B cell (primary cell): ENCODE measurements at places on chromosomes 7 and 10.

- DNase-seq, result no peak
Observed at GRCh38 chr7:101940830-101941229, 123.4 kb downstream of the CUX1 start.

- peak; percentile 29 for DNase-seq
Observed at GRCh38 chr10:44974082-44974627, 4.5 kb downstream of the DEPP1 start.

GRCh38 chr10:102581981-102582580 lies 62.2 kb upstream of the TRIM8 start:
- DNase-seq, result no peak

GRCh38 chr10:84328418-84329195 lies at the start of gene CCSER2:
CCSER2 (plus strand) TSS chr10:84328589; CDS start chr10:84371053, 42,464 bp downstream.
- peak; percentile 94 for DNase-seq

- DNase-seq, result no peak
Observed at GRCh38 chr10:3950676-3951275, 165.8 kb upstream of the KLF6 start.

DNA sequence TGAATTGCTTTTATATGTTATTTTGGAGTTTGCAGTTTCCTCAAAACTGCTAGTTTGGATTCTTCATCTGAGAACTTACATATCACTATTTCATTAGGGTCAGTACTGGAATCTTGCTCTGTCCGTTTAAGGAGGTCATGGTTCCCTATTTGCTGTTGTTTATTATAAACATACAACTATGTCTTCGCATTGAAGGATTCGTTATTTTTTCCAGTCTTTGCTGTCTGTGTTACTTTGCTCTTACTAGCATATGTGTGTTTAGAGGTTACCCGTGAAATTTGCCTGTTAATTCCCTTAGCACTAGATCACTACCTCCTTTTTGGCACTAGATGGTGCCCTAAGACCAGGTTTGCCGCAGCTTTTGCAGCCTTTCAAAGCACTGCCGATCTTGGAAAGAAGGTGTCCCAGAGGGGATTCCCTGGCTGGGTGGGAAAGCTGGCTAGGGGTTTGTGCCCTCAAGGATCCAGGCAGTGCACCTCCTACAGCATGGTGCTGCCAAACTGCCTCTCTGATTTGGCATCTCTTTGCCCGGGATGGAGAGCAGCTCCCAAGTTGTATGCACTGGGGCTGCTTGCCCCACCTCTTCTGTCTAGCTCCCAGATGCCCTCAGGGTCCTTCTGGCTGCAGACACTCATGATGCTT lies 103.1 kb upstream of the APBB1IP start:
- peak; percentile 84 for DNase-seq

- no peak for DNase-seq
Observed at GRCh38 chr7:40815512-40815911, 680.7 kb downstream of the SUGCT start.

GRCh38 chr7:44066111-44066460 lies 719 bp upstream of the PGAM2 start:
- no peak for DNase-seq

DNA sequence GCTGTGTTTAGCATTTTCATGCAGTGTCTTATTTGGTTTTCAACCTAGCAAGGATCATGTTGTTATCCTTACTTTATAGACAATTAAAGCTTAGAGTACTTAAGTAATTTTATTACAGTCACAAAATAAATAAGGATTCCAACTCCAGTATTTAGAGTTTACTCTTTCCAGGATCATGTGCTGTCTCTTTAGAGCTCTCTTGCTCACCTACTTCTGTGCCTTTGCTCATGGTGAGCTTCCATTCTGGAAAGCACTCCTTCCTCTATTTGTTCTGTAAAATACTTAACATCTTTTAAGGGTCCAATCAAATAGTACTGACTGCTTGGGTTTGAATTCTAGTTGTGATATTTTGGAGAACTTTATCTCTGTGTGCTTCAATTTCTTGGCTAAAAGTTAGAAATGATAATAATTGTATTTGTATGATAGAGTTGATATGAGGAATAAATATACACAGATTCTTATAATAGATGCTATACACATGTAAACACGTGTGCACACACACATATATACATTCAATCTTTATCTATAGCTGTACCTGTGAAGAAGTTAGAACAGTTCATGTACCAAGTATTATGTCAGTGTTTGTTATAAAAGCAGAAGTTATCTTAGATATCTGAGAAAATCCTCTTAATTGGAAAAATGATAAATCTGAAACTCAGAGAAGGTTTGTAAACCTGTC lies 18.2 kb upstream of the CALCR start:
- no peak for DNase-seq

GRCh38 chr10:58897708-58898107 lies 278.7 kb upstream of the PHYHIPL start:
- DNase-seq, result no peak

DNA sequence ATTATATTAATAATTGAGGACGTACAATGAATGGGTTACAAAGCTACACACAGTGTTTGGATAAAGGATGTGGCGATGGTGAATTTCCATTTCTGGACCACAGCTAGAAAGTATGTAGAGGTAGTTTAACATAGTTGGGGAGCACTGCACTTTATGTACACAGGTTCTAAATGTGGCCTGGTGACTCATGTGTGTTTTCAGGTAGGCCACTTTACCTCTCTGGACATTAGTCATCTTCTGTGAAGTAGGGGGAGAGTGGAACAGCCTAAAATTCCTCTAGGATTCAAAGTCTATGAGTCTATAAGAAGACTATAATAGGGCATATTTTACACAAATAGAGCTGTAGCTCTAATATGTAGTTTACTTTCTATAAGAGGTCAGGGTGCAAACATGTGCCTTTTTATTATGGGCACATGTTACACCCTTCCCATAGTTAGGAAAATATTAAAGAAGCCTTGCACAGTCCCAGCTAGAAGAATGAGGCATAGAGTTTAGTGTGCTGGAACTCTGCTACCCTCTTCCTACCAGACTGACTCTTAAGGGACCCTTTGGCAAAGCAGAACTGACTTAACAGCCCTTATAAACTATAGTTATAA lies 594.9 kb downstream of the LRMDA start:
- DNase-seq, result no peak

DNA sequence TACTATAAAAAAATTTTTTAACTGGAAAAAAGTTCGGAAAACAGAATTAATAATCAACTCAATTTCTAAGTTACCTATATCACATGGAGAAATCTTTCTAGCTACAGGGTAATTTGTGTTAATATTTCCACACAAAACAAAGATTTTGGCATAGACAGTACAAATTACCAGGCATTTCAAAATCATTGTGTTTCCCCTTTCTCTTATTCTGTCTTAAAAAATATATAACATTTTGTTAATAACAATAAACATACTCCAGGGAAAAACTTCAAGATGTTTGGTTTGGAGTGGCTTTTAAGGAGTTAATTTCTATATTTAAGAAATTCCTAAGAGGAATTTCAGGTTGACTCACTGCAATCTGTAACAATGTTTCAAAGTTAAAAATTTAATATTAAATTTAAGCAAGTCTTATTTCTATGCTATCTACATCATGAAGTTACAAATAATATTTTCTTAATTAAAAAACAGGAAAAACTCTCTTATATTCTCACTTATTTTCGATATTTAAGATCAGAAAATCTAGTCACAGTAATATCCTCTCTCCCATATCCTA lies 132.6 kb downstream of the NRBF2 start:
- no peak for DNase-seq

DNA sequence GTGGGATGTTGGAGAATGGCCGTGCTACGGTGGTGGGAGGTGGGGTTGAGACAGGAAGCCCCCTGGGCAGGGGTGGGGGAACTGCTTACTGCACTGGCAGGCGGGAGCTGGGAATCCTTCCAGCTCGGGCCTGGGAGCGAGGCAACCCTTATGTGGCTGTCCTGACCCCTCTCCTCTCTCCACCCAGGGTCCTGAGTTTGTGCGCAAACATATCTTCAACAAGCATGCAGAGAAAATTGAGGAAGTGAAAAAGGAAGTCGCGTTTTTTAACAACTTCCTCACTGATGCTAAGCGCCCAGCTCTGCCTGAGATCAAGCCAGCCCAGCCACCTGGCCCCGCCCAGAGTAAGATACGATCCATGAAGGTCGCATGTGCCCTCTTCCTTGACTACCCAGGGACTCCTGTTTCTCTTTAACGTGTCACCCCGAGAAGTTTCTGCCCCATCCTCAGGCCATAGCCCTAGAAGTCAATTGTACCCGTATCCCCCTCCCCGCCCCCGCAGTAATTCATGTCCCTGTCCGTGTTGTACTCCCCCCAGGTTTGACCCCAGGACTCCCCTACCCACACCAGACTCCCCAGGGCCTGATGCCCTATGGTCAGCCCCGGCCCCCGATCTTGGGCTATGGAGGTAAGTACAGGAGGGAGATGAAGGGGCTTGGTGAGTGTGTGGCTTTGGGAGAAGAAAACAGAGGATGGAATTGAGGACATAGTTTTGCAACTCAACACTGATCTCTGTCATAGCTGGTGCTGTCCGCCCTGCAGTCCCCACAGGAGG lies 1.8 kb downstream of the UFSP1 start:
- peak; percentile 91 for DNase-seq

DNA sequence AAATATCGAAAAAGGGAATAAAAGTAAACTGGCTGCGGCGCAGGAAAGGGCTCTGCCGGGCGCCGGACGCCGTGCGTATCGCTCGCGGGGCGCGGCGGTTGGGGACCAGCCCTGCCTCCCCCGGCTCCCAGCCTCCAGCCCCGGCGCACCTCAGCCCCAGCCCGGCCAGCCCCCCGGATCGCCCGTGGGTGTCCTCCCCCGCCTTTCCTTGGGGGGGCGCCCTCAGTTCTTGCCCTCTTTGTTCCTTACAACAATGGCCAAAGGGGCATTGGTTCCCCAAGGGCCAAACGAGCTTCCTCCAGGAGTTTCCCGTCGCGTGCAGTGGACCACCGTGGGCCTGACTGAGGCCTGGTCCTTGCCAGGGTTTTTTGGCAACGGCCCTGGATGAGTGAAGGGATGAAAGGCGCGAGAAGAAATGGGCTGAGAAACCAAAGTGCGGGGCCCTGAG lies 1.2 kb downstream of the MACROH2A2 start:
- DNase-seq, result no peak

DNA sequence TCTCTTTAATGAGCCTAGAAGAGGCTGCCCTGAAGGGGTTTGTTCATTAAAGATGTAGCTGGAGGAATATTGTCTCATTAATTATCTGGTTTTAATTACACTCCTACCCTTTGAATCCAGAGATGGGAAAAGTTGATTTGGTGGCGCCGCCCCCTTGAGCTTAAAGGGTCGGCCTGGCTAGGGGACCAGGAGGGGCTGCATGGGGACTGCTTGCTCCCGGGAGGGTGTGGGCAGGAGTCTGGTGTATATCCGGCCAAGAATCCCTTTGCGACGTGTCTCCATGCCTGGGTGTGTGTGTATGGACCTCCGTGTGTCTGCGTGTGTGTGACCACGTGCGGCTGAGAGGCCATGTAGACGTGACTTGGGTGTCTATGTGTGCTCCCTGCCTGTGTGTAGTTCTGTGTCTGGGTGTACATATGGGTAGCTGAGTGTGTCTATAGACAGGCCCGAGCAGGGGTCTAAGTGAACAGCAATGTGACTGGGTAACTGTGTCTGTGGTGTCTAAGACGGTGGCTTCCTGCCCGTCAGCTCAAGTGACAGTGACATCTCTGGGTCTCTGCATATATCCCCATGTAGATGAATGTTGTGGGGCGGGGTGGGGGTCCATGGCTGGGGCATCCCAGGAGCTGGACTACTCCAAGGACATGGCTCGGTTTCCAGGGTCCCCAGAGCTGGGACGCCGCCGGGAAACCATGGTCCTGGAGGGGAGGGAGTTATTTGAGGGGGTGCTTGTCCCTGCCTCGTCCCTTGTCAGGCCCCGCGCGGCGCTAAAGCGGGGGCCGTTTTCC lies 10.7 kb downstream of the LBX1 start:
- peak; percentile 52 for DNase-seq

DNA sequence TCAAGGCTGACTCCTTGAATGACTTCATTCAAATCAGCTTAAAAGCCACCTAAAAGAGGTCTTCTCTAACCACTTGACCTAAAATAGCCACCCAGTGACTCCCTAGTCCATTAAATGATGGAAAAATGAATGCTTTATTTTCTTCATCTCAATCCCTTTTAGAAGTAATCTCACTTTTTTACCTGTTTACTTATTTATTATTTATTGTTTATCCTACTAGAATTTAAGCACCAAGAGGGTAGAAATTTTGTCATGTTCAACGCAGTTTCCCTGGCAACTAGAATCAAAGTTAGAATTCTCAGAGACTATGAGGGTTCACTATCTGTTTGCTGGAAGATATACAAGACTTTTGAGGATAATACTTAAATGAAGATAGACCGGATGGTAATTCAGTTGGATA lies at the start of gene LIPJ:
TSS of gene LIPJ (plus strand) at position 301 of the 400 bp plus-strand sequence. CDS start 3,926 bp downstream, outside the sequence.
- no peak for DNase-seq

DNA sequence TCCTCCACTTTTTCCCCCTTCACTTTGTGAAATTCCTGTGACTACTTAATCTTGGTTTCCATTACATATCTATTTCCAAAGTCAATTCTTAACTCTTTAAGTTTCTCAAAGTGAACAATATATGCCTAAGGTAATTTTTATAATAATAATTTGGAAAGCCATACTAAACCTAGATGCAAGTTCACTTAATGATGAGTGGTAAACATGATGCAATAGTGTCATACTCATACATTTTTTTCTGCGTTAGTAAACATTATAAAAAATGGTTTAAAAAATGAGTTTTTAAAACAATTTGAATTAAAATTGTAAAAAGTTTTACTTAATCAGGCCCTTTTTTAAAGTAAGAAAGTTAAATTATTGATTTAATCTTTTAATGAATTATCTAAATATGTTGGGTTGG lies 659.4 kb upstream of the FZD8 start:
- no peak for DNase-seq

DNA sequence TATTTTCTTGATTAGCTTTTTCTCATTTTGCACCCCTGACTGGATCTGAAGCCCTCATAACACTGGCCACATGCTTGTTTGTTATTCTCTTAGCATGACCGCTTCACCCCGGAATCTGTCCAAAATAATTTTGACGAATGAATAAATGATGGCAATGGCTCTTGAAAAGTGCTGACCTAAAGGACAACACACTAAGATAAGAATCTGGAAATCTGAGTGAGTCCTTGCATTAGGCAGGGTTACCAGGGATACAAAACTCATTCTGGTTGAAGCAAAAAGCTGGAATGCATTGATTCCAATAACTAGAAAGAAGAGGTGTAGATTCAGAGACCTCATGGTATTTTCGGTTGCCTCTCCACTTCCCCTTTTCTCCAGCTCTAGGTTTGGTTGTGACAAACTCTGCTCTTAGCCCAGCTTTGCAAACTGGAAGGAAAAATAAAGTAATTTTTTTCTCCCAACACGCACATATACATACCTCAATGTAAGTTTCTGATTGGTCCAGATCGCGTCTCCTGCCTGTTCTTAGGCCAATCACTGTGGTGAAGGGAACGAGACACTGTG lies 157.4 kb downstream of the SKIDA1 start:
- DNase-seq, result no peak

- DNase-seq, result no peak
Observed at GRCh38 chr7:15199482-15199881, 296.9 kb upstream of the DGKB start.

DNA sequence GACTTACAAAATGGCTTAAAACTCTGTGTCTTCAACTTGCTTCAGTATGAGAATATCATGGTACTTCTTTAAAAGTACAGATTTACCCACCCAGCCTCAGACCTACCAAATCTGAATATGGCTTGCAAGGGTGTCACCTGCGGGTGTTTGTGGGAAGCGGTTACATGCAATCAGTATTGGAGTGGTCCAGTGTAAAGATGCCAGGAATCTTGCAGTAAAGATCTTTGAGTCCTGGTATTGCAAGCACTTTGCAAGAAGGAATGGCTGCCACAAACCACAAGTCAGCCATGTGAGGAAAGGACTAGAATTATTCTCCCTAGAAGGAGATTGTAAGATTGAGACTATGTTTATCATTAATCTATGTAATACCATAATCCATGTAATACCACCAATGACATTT lies 115.1 kb downstream of the PON1 start:
- DNase-seq, result no peak
